Ovary (tissue), 10 donors: ENCODE measurements at places on chromosomes 3 and 15. TPM values are rescaled to one million over a fixed set of nuclear protein-coding genes. Genes with fewer than 3 reads are reported as not detected.

- DNase-seq = no peak
These were observed 93.0 kb upstream of the WNT7A start for GRCh38 chr3:13972679-13973379.

GRCh38 chr3:15557511-15557946 is 36.0 kb upstream of the COLQ start:
- peak; percentile 46 for DNase-seq

- DNase-seq = no peak
These were observed 59.9 kb downstream of the SEC22A start for GRCh38 chr3:123261666-123262065.

GRCh38 chr3:12058408-12058807 is 54.2 kb downstream of the SYN2 start:
- DNase-seq = no peak

DNA sequence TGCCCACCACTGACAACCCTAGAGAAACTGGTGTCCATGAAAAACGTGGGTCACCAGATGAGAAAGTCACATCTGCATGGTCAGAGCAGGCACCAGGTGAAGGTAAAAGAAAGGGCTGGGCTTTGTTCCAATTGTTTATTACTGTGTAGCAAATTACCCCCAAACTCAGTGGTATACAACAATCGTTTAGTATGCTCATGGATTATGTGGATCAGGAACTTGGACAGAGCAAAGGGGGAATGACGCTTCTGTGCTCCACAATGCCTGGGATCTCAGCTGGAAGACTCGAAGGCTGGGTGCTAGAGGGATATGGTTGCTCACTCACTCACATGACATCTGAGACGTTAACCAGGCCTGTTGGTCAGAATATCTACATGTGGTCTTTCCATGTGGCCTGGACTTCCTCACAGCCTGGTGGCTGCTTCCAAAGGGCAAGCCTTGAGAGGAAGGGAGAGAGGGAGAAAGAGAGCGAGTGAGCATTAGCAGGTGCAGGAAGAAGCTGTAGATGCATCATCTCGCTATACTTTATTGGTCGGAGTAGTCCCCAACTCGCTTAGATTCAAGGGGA is 44.9 kb downstream of the LPP start:
- no peak for DNase-seq

- DNase-seq = no peak
These were observed 126.2 kb downstream of the CLSTN2 start for GRCh38 chr3:140061211-140061610.

DNA sequence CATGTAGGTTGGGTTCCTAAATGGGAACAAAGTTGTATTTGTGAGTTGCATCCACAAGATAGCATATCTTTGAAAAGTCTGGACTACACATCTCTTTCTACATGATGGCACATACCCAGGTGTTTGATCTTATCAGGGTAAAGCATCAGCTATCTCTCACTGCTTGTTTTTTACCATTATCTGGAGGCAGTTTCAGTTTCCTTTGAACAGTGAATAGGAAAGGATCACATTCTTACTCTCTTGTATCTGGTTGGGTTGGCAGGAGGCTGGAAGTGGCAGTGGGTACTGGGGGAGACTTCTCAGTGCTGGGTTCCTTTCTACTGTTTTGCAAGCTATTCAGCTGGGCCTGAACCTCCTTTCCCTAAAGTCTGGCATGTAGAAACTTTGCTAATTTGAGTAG is 4.1 kb downstream of the CEMIP start:
- DNase-seq = no peak

GRCh38 chr15:92009162-92009561 is 155.7 kb downstream of the SLCO3A1 start:
- DNase-seq = no peak

DNA sequence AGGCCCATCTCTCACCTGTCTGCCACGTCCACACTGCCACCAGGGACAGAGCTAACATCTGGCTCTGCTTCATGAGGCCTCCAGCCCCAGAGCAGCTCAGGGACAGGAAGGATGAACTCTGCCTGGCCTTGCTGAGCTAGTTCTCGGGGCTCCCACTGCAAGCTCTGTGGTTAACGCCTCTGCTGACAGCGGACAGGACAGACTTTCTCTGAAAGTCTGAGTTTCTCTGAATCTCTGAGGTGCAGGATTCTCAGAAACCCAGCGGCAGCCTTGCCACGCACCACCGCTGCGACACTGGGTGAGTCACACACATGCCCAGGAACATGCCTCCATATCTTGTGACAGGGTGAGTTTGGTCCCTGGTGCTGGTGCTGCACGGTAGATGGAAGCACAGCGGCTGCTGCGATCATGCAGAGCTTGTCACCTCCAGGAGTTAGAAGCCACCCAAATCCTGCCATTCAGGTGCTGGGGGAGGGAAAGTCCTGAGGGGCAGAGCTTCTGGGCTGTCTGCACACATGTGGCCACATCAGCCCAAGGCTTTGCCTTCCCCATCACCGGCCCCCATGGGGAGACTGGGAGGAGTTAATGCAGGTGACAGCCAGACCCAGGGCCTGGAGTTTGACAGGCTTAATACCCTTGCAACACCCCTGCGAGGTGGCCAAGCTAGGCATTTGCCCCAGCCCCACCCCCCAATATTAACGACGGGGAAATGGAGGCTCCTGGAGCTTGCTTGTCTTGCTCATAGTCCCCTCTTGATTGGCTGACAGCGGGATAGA is 267.0 kb downstream of the PLCL2 start:
- DNase-seq = no peak

DNA sequence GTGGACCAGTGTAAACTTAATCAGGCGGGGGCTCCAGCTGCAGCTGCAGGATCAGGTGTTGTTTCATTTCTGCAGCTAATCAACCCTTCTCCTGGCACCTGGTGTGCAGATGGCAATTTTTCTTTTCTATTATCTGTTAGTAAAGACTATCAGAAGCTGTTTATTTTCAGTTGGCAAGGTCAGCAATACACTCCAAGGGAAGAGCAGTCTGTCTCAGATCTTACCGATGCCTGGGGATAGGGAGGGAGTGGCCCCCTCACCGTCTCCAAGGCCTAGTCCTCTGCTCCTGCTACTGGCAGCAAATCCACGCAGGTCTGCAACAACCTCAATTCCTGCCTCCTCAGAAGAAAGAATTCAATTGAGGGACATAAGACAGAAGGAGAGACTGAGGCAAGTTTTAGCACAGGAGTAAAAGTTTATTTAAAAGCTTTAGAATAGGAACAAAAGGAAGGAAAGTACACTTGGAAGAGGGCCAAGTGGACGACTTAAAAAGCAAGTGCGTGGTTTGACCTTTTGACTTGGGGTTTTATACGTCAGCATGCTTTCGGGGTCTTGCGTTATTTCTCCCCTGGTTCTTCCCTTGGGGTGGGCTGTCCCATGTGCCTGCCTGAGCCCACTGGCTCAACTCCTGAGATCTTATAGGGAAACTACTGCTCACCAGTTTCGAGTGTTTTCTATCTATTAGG is 9.2 kb downstream of the CCRL2 start:
- no peak for DNase-seq

GRCh38 chr3:158105710-158106253 is 438 bp downstream of the SHOX2 start:
- no peak for DNase-seq

GRCh38 chr3:149198611-149199010 is 23.0 kb downstream of the CP start:
- no peak for DNase-seq

DNA sequence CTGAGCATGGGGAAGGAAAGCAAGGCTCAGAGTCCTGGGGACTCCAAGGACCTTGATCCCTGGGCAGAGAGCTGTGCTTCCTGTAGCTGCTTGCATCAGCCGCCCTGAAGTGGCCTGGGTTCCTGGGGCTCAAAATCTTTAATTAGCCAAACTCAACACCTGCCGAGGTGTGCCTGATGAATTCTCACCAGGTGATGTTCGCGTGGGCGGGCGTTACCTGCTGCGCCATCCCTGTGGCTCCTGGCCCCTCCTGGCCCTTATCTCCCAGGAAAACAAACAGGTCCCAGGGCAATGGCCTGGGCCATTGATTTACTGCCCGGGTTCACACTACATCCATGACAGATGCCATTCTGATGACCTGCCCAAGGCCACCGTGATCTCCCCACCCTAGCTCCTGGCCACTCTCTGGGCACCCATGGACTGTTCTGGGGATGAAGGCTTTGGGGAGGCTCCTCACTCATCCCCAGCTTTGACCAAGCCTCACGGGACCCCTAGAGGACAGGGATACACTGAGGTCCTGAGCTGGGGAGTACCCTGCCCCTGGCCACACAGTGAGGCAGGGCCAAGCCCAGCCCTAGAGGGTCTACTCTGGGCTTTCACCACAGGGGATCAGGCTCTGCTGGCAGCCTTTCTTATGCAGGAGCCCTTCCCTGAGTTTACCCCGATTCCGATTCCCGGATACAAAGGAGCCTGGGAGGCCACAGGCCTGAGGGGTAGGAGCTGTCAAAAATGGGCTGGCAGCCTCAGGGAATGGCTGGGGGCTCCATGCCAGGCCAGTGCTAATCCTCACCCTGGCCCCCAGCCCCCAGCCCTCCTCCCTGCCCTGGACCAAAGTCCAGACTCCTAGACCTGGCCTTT is 5.7 kb downstream of the SLC38A3 start:
- no peak for DNase-seq

DNA sequence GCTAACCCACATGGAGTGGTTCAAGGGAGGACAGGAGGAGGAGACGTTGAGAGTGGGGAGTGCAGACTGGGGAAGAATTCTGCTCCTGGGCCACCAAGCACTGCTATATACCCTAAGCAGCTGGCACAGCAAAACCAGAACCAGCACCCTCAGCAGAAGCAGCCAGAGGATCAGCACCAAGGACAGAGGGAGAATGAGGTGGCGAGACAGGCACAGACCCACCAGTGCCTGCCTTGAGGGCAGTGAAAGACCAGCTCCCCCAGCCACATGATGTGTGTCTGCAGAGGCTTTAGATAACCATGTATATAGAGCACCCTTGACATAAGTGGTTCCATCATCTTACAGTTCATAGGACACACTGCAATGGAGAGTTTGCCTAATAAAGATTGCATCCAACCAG is 319.0 kb downstream of the GABRB3 start:
- DNase-seq = no peak

- no peak for DNase-seq
These were observed 255.2 kb downstream of the NR2F2 start for GRCh38 chr15:96585484-96586386.

DNA sequence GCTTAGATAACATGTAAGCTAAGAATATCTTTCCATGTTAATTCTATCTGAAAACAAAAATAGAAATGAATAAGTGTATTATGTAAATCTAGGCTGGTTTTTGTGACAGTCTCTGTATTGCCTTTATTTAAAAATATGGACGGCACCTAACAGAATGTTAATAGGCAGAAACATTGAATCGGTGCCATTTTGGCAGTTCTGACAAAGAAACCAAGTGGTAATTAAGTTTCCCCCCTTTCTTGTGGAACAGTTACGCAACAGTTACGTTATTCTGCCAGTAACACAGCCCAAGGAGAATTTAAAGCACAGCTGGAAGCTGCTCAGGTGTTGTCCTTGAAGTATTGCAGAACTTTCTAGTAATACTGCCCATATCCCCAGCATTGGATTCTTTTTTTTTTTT is 21.5 kb downstream of the LARS2 start:
- peak; percentile 79 for DNase-seq

GRCh38 chr3:59565125-59565524 is 515.3 kb upstream of the CFAP20DC start:
- no peak for DNase-seq

GRCh38 chr15:45129651-45130129 is at the start of the genes DUOX1 and DUOXA1:
TSS of gene DUOX1 (plus strand) at chr15:45129994. CDS start at chr15:45131967, 1,973 bp downstream.
TSS of gene DUOXA1 (minus strand) at chr15:45129879. CDS start at chr15:45123014, 6,865 bp downstream.
- DNase-seq = no peak

DNA sequence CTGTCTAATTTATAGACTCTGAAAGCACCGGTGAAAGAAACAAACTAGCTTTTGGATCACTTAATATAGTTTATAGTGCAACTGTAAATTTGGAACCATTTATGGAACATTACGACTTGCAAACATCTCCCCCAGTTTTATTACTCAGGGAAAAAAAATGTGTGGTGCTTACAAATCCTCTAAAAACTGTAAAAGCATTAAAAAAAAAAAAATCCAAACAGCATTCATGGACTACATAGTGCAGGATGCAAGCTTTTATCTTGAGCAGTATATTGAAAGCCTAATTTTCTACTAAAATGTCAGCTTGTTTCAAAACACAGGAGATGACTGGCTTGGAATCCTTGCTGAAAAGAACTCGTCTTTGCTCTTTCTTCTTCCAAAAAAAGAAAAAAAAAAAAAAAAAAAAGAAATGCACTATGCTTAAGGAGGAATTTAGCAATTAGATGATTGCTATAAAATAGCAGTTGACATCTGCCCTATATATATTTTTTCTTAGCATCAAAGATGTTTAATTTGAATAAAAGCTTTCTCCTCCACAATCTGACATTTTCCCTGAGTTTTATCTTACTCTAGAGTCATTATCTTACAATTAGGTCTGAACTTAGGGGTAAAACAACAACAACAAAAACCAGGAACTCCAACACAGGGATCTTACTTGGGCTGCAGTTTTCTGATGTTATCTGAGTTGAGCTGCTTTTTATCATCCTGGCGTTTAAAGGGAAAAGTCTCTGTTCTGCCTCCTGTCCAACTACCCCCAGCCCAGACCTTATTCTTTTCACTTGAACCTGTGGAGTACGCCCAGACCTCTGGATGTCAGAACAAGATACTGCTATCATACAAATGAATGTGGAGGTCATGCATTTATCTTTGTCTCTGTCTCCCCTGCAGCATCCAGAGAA is 62.6 kb upstream of the PDZRN3 start:
- no peak for DNase-seq

GRCh38 chr3:71585887-71586809 is 2.6 kb upstream of the FOXP1 start:
- no peak for DNase-seq

- no peak for DNase-seq
These were observed 155.6 kb downstream of the SQOR start for GRCh38 chr15:45790325-45790943.

DNA sequence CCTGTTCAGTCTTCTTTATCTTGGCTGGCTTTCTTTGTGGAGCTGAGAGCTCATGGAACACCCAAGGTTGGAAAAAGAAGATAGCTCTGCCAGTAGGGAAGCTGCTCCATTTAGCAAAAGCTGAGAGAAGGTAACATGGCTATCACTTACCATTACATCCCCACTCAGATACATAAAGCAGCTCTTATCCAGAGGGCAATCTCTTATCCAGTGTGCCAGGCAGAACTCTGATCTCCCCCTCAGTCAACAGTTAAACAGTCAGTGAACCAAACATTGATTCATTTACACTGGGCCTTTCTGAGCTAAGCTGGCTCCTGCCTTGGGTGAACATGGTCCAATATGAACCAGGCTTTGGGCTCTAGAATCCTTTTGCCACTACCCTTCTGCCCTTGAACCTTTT is 624.2 kb downstream of the NTRK3 start:
- no peak for DNase-seq

GRCh38 chr15:90002428-90002844 is 1.3 kb downstream of the ZNF710 start:
- DNase-seq = peak; percentile 52

Gene DPPA2
- total RNA-seq = not detected

Gene CPA3
- total RNA-seq = 0.89 TPM

Gene ATP6V1A
- 43.0 TPM for total RNA-seq

Gene CHRNB4
- total RNA-seq = not detected

Gene CP
- 22.3 TPM for total RNA-seq

Gene PRICKLE2
- 22.8 TPM for total RNA-seq

Gene CLEC3B
- total RNA-seq = 13.6 TPM

Gene PLA2G4E
- not detected for total RNA-seq

Gene NR1I2
- total RNA-seq = 0.62 TPM

Gene GHSR
- total RNA-seq = not detected

Gene CSPG5
- total RNA-seq = 0.41 TPM

Gene HHATL
- not detected for total RNA-seq

Gene CPLX3
- not detected for total RNA-seq
